ENCODE measurements at places on chromosomes 13 and 19.

DNA sequence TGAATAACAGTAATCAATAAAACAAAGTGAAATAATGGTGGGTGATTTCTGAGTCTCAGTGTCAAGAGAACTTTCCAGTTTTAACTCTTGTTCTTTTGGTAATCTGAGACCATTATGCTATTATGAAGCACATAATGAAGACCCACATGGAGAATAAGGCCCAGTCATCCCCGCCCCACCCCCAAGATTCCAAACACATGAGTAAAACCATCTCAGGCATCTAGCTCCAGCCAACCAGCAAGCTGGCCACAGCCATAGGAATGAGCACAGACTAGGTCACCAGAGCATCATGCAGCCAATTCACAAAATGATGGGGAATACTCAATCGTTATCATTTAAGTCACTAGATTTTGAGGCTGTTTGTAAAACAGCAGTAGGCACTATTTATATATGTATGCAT, 1769.0 kb upstream of the PCDH20 start:
- DNase-seq: peak; percentile 62

- no peak for DNase-seq
These were observed 8.3 kb upstream of the MEX3D start for GRCh38 chr19:1576242-1577089.

GRCh38 chr19:13684021-13684420, 80.3 kb upstream of the MRI1 start:
- no peak for DNase-seq

- DNase-seq: no peak
These were observed 763 bp downstream of the FXYD7 start for GRCh38 chr19:35143818-35144217.

GRCh38 chr13:98719527-98720250, 32.8 kb downstream of the SLC15A1 start:
- no peak for DNase-seq

- no peak for DNase-seq
These were observed 136.0 kb downstream of the DCLK1 start for GRCh38 chr13:35995136-35995535.

- no peak for DNase-seq
These were observed 2.2 kb downstream of the CLIP3 start for GRCh38 chr19:36030264-36031148.

DNA sequence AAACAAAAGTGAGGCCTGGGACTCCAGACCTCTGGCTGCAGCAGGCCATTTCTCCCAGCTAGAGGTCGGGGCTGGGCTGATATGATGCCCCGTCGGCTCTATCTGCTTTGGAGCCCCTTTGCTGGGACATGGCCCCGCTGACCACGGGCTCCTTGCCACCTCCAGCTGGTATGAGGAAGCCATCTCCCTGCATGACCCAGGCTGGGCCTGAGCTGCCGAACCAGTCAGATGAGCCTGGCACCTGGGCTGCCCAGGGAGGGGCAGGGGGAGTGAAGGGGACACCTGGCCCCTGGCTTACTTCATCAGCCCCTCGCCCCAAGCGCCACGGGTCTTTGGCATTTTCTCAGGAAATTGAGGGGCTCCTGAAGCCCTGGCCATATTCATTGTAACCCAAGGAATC, 7.8 kb downstream of the ZSWIM4 start:
- no peak for DNase-seq

- no peak for DNase-seq
These were observed 104.5 kb downstream of the FRY start for GRCh38 chr13:32136061-32136460.

- DNase-seq: no peak
These were observed 1718.9 kb upstream of the MIR17HG start for GRCh38 chr13:89628567-89628966.

GRCh38 chr13:94296471-94296870, 183.0 kb downstream of the DCT start:
- no peak for DNase-seq

DNA sequence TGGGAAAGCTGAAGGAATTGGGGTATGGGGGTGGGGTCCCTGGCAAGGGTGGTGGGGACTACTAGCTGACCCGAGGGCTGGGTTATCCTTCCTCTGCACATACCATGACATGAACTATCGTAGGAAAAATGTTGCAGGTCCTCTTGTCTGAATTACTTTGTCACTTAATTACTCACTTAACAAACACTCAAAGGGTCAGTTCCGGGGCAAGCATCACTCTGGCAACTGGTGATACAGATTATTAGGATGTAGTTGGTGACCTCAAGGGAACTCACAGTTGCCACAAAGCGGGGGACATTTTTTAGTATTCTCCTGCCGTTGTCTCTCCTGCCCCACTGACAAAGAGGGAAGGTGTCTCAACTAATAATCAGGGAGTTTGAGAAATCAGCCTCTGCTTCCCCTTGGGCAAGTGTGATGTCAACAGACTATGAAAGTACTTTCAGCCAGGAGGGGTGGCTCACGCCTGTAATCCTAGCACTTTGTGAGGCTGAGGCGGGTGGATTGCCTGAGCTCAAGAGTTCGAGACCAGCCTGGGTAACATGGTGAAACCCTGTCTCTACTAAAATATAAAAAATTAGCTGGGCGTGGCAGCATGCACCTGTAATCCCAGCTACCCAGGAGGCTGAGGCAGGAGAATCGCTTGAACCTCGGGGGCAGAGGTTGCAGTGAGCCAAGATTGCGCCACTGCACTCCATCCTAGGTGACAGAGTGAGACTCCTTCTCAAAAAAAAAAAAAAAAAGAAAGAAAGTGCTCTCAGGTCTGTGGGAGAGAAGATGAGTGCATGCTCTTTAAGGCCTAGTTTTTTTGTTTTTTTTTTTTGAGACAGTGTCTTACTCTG, 10.3 kb downstream of the DNAJB1 start:
- DNase-seq: no peak

DNA sequence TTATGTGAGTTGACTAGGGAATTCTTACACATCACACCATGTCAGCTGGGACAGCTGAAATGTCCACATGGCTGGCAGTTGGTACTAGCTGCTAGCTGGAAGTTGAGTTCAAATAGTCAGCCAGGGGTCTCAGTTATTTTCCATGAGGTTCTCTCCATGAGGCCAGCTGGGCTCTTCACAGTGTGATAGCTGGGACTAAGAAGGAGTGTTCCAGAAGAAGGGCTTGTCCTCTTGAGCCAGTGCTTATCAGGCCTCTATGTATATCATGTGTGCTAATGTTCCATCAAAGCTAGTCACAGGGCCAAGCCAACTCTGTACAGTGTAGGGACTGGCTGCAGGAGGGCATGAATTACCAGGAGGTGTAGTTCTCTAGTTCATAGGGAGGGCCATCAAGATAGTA, 11.8 kb downstream of the USPL1 start:
- DNase-seq: no peak

DNA sequence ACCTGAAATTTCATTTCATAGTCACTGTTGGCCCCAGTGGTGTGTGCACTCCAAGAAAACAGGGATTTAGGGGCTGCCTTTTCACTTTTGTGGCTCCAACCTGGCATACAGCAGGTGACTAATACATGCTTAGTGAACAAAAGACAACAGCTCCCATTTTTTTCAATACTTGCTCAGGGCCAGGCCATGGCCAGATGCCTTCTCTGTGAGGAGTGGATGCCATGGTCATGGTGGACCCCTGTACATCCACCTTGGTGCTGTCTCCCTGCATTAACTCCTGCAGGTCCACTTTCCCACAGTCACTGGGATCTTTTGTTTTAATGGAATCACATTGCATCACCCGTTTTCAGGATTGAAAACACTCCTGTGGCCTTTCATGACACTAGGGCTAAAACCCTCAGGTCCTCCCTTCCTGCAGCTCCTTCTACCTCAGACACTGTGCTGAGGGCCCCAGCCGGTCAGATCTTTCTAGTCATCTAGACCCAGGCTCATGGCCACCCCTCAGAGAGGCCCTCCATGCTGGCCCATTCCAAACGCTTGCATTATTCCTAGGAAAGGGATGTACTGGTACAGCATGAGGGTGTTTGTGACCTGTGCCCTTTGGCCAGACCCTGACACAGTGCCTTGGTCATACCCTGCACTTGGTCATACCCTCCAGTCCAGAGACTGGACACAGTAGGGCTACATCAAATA, 1.2 kb upstream of the TMEM147 start:
- no peak for DNase-seq

- no peak for DNase-seq
These were observed 48.5 kb downstream of the GAS6 start for GRCh38 chr13:113815151-113816058.

GRCh38 chr13:60646620-60647019, 249.6 kb downstream of the TDRD3 start:
- DNase-seq: no peak

GRCh38 chr13:73832128-73832588, 302.0 kb downstream of the KLF12 start:
- DNase-seq: no peak

GRCh38 chr19:46488551-46488950, 7.1 kb downstream of the PNMA8B start:
- DNase-seq: no peak

GRCh38 chr13:81139987-81140386, 799.1 kb upstream of the SPRY2 start:
- no peak for DNase-seq

- no peak for DNase-seq
These were observed 848.3 kb upstream of the PCDH9 start for GRCh38 chr13:68078469-68078868.

DNA sequence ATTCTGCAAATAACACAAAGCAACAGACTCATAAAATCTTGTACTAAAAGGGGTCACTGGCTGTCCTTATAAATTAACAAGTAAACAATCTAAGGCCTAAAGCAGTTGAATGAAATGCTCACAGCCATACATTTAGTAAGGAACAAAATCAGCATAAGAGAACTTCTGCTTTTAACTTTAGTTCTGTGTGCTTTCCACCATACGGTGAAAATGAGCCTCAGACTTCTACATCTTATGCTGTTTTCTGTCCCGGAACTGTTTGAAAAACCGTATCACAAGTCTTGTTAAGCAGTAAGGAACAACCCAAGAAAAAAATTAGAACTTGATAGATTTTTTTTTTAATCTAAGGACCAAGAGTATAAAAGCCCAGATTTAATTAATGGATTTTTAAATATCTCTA, 549.1 kb upstream of the MIR17HG start:
- no peak for DNase-seq

- no peak for DNase-seq
These were observed 9.1 kb downstream of the MYDGF start for GRCh38 chr19:4660993-4661392.

- no peak for DNase-seq
These were observed 1.4 kb downstream of the SUGP2 start for GRCh38 chr19:19031891-19032290.

DNA sequence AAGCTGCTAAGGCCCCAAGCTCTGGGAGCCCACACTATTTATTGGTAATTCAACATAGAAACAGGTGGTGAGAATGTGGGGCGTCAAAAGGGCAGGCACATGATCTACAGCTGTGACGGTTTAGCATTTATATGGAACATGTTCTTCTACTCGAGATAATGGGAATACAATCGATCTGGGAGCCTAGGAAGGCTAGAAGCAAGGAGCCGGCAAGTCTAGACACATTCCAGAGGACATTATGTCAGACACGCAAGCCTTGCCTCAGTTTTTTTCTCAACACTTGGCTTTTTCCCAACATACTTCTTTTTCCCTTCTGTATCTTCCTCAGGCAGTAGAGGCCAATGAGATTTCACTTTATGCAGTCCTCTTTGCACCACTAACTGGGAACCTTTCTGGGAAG, 315.7 kb upstream of the SLITRK5 start:
- DNase-seq: no peak

- no peak for DNase-seq
These were observed 12.1 kb downstream of the FZR1 start for GRCh38 chr19:3518255-3518654.
